Osteocyte (in vitro differentiated cells): ENCODE measurements at places on chromosomes 12 and 14. TPM values are rescaled to one million over a fixed set of nuclear protein-coding genes. Genes with fewer than 3 reads are reported as not detected.

DNA sequence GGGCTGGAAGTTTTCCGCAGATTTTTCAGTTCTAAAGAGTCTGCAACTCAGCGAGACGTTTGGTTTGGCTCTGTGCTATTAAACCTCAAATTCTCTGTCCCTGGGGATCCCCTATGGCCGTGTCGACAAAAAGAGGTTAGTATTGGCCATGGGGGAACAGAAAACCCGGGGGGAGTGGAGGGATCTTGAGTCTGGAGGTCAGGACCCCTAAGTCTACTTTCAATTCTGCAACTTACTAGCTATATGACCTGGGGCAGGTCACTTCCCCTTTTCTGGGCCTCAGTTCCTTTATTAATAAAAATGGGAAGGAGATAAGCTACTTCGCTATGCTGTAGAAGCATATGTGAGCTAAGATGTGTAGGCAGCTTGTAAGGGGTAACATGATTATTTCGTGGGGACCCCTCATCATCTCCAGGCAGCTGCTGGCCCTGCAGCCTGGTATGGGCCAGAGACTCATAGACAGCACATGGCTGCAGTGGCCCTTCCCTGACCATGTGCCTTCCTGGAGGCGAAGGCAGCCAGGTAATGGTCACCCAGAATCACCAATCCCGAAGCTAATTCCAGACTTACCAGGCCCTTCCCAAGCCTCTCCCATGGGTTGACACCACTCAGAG lies 8.6 kb downstream of the ASB2 start:
- H3K27ac ChIP-seq, result no peak overlapping the region
- DNase-seq, result no peak
- no peaks in the 10 kb centered on the region for H3K36me3 ChIP-seq
- peaks cover 24% of the 10 kb centered on the region for H3K4me1 ChIP-seq
- H3K4me3 ChIP-seq, result no peak overlapping the region

DNA sequence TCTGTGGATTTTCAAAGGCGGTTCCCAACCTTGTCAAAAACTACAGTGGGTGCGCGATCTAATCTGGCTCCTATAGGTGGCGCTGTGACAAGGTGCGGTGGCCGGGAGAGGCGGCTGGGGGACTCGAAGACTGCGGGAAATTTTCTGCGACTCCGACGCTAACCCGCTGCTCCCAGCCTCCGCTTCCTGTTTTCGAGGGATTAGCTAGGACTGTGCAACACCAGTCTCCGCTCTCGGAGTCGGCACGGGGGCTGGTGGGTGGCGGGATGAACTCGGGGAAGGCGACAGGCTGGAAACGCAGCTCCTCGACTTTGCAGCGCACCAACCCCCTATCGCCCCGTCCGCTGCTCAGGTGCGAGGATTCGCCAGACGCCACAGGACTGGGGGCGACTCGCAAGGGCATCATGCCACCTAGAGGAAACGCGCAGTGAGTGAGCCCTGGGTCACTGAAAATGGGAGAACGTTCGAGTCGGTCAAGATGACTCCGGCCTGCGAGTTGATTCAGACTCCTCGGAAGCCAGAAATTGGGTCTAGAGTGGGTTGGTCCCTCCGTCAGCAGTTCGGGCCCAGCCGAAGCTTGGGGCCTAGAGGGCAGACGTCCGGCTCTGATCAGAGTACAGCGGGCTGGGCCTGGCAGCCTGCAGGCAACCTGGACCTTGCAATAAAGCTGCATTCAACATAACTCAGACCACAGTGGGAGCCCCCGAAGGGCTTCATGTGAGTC lies 5.5 kb upstream of the PAX9 start:
- H3K4me3 ChIP-seq, result peak overlapping the region; percentile 63
- no peak for DNase-seq
- H3K36me3 ChIP-seq, result peaks cover 4% of the 10 kb centered on the region
- peaks cover 97% of the 10 kb centered on the region for H3K27me3 ChIP-seq
- H3K27ac ChIP-seq, result no peak overlapping the region

GRCh38 chr12:81863406-81863805 lies 104.3 kb upstream of the PPFIA2 start:
- H3K4me1 ChIP-seq, result no peaks in the 10 kb centered on the region
- H3K27ac ChIP-seq, result no peak overlapping the region
- no peaks in the 10 kb centered on the region for H3K27me3 ChIP-seq
- H3K4me3 ChIP-seq, result no peak overlapping the region

GRCh38 chr12:84660139-84660538 lies 252.5 kb downstream of the SLC6A15 start:
- H3K36me3 ChIP-seq, result no peaks in the 10 kb centered on the region
- H3K27ac ChIP-seq, result no peak overlapping the region
- no peak overlapping the region for H3K4me3 ChIP-seq
- H3K4me1 ChIP-seq, result no peaks in the 10 kb centered on the region

DNA sequence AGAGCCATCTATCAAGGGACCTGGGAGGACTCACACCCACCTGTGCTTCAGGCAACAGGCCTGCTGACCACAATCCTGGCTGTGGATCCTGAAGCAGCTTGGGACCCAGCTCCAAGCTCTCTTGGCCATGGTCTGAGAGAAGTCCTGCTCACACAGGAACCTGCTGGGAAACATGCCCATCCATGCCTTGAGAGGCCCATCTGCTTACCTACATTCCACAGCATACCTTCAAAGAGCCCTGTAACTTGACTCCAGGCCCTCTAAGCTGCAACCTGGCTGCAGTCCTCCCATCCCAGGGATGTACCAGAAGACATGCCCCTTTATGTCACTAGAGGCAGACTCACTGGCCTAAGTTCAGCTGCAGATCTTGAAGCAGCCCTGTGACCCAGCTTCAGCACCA lies 61.7 kb upstream of the AMIGO2 start:
- H3K36me3 ChIP-seq, result no peaks in the 10 kb centered on the region
- H3K4me3 ChIP-seq, result no peak overlapping the region
- DNase-seq, result no peak
- H3K27me3 ChIP-seq, result no peaks in the 10 kb centered on the region

GRCh38 chr12:75715323-75715644 lies 203.9 kb upstream of the KRR1 start:
- no peak overlapping the region for H3K4me3 ChIP-seq
- peaks cover 5% of the 10 kb centered on the region for H3K4me1 ChIP-seq
- DNase-seq, result no peak

GRCh38 chr14:85475113-85475512 lies 54.8 kb upstream of the FLRT2 start:
- H3K4me3 ChIP-seq, result no peak overlapping the region
- H3K36me3 ChIP-seq, result no peaks in the 10 kb centered on the region
- H3K4me1 ChIP-seq, result peaks cover 38% of the 10 kb centered on the region
- no peaks in the 10 kb centered on the region for H3K27me3 ChIP-seq
- H3K27ac ChIP-seq, result no peak overlapping the region

- H3K36me3 ChIP-seq, result no peaks in the 10 kb centered on the region
- H3K27ac ChIP-seq, result peak overlapping the region; percentile 43
- peaks cover 37% of the 10 kb centered on the region for H3K4me1 ChIP-seq
- H3K4me3 ChIP-seq, result no peak overlapping the region
These were observed 345.0 kb downstream of the LRIG3 start for GRCh38 chr12:58575256-58575655.

DNA sequence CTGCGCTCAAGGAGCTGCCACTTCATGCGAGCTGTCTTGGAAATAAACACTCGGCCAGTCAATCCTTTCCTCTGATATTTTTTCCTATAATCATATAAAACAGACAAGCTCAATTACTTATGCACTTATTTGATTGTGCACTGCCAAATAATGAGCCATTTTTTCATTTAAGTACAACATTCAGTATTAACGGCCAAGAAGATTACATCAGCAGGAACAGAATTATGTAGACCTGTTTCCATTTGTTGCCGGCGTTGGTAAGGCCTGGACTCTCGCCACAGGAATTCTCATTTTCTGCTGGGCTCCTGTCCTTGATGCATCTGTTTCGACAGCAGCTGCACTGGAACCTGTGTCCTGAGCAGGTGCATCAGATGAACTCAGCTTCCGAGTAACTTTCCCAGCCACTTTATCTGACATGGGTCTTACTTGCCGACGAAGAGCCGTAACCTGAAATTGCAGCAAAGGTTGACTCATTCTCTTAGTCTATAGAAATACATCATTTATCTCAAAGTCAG lies 110.2 kb downstream of the KIF21A start:
- H3K4me1 ChIP-seq, result peaks cover 13% of the 10 kb centered on the region
- DNase-seq, result no peak
- no peaks in the 10 kb centered on the region for H3K36me3 ChIP-seq
- H3K27me3 ChIP-seq, result no peaks in the 10 kb centered on the region

GRCh38 chr14:75981426-75982265 lies at the start of gene TGFB3:
Gene TGFB3 (minus strand): TSS chr14:75981995. CDS start chr14:75980893, 1,102 bp downstream.
- H3K36me3 ChIP-seq, result peaks cover 2% of the 10 kb centered on the region
- H3K27ac ChIP-seq, result peak within 1 kb of the TSS; percentile 96
- peak; percentile 90 for DNase-seq

DNA sequence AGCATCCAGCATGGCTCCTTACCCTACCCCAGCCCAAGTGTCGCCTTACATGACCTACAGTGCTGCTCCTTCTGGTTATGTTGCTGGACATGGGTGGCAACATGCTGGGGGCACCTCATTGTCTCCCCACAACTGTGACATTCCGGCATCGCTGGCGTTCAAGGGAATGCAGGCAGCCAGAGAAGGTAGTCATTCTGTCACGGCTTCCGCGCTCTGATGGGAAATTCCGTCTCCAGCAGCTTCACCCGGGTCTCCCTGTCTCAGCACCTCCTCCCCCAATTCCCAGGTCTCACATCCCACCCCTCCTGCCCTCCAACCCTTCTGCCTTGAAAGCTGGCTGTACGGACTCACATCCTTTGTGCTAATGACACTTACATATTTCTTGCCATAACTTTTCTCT lies 14.6 kb downstream of the PAX9 start:
- no peaks in the 10 kb centered on the region for H3K36me3 ChIP-seq
- no peak for DNase-seq
- no peaks in the 10 kb centered on the region for H3K4me1 ChIP-seq
- no peak overlapping the region for H3K27ac ChIP-seq
- H3K4me3 ChIP-seq, result no peak overlapping the region

DNA sequence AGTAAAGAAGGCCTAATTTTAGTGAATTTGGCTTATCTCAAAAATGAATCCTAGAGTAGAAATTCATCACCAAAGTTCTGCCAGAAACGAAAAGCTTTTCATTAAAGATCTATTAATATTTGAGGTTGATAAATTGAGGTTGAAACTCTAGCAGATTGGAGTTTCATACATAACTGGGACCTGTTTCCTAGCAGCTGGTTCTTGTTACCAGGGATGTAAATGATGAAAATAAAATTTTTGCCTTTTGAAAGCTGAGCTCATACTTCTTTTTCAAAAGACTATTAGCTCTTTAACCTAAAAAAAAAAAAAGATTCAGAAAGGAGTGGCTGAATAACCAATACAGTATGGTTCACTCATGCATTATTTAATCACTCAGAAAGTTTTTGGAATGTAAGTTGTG lies 98.3 kb downstream of the PTGER2 start:
- H3K4me3 ChIP-seq, result no peak overlapping the region
- peaks cover 4% of the 10 kb centered on the region for H3K4me1 ChIP-seq
- no peak overlapping the region for H3K27ac ChIP-seq

DNA sequence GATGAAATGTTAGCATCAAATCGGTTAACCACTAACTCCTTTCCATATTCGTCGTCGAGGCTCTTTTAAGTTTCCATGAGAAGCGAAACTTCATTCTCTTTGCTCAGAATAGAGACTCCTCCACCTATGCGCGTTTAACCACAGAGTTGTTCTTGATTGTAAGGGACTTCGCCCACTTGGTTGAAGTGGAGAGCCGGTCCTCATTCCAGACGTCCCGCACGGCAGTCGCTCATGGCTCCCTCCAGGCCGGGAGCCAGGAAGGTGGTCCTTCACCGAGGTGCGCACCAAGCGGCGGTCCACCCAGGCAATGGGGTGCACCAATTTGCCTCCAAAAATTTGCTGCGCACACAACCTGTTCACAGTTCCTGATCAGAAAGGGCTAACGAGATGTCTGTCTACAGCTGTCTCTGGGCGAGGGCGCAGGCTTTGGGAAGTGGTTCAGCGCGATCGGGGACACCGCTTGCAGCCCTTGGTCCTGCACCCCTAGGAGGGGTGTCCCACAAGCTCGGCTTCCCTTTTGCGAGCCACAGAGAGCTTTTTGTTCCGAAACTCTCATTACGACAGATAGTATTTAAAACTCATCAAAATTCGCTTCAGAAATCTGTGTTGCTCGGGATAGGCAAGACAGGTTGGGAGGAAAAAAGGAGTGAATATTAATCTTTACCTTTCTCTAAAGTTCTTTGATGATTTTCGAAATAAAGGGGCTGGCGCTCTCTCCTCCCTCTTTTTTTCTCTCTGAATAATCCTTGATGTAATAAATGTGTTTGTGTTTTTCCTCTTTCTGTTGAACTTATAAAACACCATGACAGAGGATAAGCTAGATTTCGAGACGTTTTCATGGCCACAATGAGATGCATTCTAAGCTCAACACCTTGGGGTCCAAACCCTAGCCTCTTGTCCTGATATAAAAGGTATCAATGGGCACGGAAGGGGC lies 6.4 kb upstream of the ALX1 start:
- peaks cover 8% of the 10 kb centered on the region for H3K4me1 ChIP-seq
- no peak overlapping the region for H3K27ac ChIP-seq
- DNase-seq, result no peak
- H3K36me3 ChIP-seq, result no peaks in the 10 kb centered on the region

DNA sequence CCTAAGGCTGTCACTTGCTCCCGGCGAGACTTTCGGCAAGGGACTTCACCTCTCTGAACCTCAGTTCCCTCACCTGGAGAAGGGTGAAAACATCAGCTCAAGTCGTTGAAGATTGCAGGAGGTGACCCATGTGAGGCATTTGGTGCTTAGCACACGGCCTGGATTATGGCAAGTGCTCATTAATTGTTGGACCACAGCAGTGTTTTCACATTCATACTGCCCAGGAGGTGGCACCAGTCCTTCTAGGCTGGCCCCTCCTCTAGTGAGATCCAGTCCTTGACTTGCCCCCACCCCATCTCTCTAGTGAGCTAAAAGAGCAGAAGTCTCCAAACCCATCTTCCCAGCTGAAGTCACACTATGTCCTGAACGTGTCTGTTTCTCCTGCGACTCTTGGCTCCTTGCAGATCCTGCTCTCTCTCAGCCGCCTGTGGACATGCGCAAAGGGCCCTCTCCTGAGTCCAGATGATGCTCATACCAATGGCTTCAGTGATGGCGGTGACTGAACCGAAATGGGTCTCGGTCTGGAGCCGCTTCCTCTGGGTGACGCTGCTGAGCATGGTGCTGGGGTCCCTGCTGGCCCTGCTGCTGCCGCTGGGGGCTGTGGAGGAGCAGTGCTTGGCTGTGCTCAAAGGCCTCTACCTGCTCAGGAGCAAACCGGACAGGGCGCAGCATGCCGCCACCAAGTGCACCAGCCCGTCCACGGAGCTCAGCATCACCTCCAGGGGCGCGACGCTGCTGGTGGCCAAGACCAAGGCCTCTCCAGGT lies 1.6 kb downstream of the FICD start:
- H3K4me1 ChIP-seq, result peaks cover 17% of the 10 kb centered on the region
- H3K27me3 ChIP-seq, result no peaks in the 10 kb centered on the region
- peak; percentile 64 for DNase-seq
- peak overlapping the region; percentile 92 for H3K4me3 ChIP-seq

GRCh38 chr14:48289701-48290100 lies 614.3 kb upstream of the MDGA2 start:
- H3K36me3 ChIP-seq, result no peaks in the 10 kb centered on the region
- H3K27me3 ChIP-seq, result no peaks in the 10 kb centered on the region
- no peaks in the 10 kb centered on the region for H3K4me1 ChIP-seq

- H3K27me3 ChIP-seq, result no peaks in the 10 kb centered on the region
- no peak overlapping the region for H3K4me3 ChIP-seq
- peaks cover 44% of the 10 kb centered on the region for H3K36me3 ChIP-seq
- H3K4me1 ChIP-seq, result peaks cover 17% of the 10 kb centered on the region
- H3K27ac ChIP-seq, result no peak overlapping the region
- no peak for DNase-seq
These were observed 28.6 kb downstream of the AMN start for GRCh38 chr14:102951034-102951433.

Gene IL23A
- not detected in 2 replicates for total RNA-seq

Gene KRT78
- total RNA-seq, result not detected in 2 replicates

Gene ADCY4
- 25.3 and 26.5 TPM in 2 replicates for total RNA-seq

Gene ZNF664
- total RNA-seq, result 133 and 134 TPM in 2 replicates

Gene TMPRSS12
- total RNA-seq, result not detected in 2 replicates
